ENCODE measurements at places on chromosomes 11 and 22.

GRCh38 chr11:46899501-46900025 lies 18.8 kb downstream of the LRP4 start:
- DNase-seq = no peak

DNA sequence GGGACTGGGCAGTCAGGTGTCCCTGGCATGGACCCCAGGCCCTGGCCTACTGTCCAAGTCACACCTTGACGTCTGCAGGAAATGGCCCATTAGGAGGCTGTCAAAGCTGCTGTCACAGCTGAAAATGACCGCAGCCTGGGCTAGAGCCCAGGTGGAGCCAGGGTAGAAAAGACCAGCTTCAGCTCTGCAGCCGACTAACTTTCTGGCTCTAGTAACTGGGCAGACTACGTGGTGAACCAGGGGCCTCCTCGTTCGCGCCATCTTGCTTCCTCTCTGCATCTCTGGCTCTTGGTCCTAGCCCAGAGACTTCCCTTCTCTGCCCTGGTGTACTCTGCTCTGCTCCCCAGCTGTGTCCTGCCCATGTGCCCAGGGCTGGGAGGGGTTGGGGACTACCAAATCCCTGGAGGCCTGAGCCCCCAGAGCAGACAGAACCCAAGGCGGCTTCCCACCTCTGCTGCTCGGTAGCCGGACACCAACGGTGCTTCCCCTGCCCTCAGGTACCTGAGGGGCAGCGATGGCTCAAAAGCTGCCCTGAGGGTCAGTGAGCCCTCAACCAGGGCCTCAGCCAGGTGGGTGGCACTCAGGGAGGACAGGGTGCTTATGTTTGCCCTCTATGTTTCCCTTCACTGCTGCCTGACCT lies 19.7 kb downstream of the SART1 start:
- DNase-seq = no peak

DNA sequence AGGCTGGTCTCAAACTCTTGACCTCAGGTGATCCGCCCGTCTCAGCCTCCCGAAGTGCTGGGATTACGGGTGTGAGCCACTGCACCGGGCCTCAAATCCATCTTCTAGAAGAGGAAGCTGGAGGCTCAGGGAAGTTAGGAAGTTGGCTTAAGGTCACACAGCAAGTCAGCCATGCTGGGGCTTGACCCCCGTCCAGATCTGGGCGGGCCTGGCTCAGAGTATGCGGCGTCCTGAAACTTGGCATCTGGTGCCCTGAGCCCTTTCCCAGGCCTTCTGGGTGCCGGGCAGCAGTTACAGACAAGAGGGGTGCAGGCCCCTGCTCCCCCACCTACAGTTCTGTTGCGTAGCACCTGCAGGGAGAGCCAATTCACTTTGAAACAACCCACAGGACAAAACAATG lies 11.2 kb downstream of the MPPED1 start:
- no peak for DNase-seq

- DNase-seq = no peak
These were observed 38.0 kb upstream of the ASPHD2 start for GRCh38 chr22:26391091-26391490.

- DNase-seq = peak; percentile 69
These were observed at the start of gene PHF21B for GRCh38 chr22:45009606-45010531. Gene PHF21B (minus strand): TSS chr22:45010005. CDS start chr22:45009549, 456 bp downstream.

DNA sequence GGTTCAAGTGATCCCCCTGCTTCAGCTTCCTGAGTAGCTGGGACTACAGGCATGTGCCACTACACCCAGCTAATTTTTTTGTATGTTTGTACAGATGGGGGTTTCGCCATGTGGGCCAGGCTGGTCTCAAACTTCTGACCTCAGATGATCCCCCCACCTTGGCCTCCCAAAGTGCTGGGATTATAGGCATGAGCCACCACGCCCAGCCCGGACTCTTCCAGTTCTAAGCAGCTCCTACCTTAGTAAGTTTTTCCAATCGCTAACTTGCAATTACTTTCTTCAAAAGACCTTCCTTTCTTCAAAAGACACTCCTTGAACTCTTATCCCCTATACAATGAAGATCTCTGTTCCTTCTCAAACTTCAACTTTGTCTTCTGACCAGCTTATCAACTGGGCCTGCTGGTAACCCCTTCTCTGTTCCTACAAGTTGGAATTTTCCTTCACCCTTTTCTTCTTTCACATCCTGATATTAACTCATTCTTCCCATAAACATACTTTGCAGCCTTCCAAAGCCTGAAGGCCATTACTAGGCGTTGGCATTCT lies 25.8 kb downstream of the RBFOX2 start:
- DNase-seq = no peak

GRCh38 chr11:104534278-104534677 lies 364.0 kb downstream of the CASP12 start:
- DNase-seq = no peak

- DNase-seq = no peak
These were observed 11.2 kb downstream of the SPATA19 start for GRCh38 chr11:133833898-133834681.

- DNase-seq = no peak
These were observed 841.1 kb downstream of the NTM start for GRCh38 chr11:132211479-132211878.

DNA sequence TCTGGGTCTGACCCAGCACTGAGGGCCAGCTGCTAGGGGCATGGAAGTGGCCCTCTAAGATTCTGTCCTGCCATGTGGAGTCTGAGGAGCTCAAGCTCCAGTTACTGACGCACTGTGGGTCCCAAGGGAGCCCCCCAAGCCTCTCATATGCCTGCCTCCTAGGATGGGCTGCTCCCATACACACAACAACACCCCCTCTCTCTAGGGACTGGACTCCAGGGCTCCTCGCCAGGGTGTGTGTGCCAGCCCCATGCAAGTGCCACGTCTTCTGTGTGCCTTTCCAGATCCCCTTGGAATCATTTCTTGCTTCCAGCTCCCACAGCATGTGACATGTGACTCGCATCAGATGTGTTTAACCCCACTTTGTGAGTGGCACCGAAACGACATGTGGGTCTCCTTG lies 234.5 kb downstream of the CEP164 start:
- DNase-seq = no peak

DNA sequence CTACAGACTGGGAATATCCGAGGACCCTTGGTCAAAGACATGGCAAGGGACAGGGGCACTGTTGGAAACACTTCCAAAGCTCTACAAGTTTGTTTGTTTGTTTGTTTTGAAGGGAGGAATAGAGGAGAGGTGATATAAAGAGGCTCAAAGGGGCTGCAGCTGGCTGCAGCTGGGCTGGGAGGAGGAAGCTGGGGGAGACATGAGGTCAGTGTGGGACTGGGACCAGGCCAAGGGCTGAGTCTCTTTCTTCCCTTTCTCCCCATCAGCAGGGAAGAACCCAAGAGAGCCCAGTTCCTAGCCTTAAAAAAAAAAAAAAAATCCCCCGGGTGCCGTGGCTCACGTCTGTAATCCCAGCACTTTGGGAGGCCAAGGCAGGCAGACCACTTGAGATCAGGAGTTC lies 5.0 kb downstream of the RHOG start:
- DNase-seq = no peak

GRCh38 chr11:105897161-105897560 lies 124.9 kb downstream of the MSANTD4 start:
- DNase-seq = no peak

GRCh38 chr11:22192642-22193347 lies at the start of gene ANO5:
Gene ANO5 (plus strand): TSS chr11:22193085. CDS start chr11:22193493, 408 bp downstream.
- DNase-seq = peak; percentile 52

GRCh38 chr11:43574949-43575912 lies 105.3 kb upstream of the HSD17B12 start:
- DNase-seq = peak; percentile 42

Measured in GM20000 (cell line).